ENCODE measurements at places on chromosomes 4 and X. TPM values are rescaled to one million over a fixed set of nuclear protein-coding genes. Genes with fewer than 3 reads are reported as not detected.

DNA sequence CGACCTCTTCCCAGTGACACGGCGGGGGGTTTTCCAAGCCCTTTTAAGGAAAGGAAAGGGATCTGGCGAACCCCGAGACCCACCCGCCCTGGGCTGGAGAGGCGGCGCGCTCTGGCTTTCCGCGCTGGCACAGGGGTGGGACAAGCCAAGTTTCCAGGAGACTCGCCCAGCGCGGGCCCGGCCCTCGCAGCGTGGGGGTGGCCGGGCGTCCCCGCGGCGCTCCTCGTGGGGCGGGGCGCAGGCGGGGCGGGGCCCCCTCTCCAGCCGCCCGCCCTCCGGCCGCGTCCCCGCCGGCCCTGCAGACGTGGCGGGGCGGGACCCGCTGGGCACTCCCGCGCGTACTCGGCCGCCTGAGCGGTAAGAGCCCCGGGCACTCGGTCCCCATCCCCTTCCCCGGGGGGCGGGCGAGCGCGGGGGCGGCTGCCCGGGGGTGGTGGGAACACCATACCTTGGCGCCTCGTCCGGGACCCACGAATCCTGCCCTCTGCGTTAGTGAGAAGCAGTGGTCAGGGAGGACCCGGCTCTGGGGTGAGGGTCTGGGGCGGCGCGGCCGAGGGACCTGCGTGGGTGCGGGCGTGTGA is at the start of gene FAM114A1:
Gene FAM114A1, plus strand, starts transcription at position 329 of the 581 bp plus-strand sequence. CDS start 10,273 bp downstream, outside the sequence.
- peak; percentile 80 for DNase-seq
- peaks cover 17% of the 10 kb centered on the region for H3K36me3 ChIP-seq
- peaks cover 2% of the 10 kb centered on the region for H3K27me3 ChIP-seq
- peak within 1 kb of the TSS; percentile 89 for H3K27ac ChIP-seq

DNA sequence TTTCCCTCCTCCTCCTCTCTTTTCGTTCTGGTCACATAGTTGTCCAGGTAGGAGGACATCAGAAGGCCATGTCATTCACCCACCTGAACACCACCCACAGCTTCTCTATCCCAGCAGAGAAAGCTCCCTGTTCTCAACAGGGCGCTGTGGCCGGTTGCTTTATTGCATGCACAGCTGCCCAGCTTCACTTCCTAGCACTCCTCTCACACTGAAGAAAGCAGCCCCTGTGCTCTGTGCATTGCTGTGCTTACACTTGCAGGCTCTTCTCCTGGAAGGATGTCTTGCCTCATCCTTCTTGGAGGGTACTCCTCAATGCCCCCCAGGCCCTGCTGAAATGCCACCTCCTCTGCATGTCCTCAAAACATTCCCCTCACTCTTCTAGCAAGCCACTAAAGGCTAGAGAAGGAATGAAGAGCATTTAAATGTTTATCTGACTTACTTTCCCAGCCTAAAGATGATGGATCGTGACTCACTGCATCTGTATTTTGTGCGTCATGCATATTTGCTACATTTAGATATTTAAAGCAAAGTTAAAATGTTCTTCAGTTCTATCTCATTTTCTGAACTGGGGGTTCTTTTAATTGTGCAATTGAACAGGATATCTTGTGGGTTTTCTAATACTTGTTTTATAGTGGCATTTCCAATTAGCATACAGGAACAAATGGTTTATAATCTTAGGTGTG is 186.4 kb upstream of the PUDP start:
- H3K36me3 ChIP-seq = no peaks in the 10 kb centered on the region
- DNase-seq = no peak
- H3K4me1 ChIP-seq = no peaks in the 10 kb centered on the region
- no peak overlapping the region for H3K4me3 ChIP-seq
- H3K27ac ChIP-seq = no peak overlapping the region

GRCh38 chrX:153410888-153411254 is 401 bp upstream of the ZFP92 start:
- peaks cover 6% of the 10 kb centered on the region for H3K4me1 ChIP-seq

DNA sequence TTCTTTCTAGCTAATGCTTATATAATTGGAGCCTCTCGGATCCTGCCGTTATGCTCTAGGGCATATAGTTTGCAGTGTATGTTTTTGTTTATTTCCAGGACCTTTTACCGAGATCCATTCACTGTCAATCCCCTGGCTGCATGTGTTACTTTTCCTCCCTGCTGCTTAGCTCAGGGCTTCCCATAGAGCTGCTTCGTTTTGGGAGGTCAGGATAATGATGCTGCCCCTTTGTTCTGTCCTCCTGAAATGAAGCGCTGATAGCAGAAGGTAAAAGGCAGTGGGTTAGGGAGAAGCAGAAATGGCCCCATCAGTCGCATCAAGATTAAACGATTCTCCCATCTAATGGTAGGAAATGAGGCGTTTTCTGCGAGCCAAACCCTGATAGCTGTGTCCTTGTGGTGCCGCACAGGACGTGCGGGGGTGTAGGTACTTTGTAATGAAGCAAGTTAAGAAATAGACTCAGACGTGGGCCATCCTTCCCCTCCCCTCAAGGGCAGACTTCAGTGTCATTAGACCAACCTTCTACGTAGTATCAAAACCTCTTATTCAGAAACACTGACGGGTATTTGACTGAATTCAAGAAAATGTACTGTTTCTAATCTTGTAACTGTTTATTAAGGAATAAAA is 37.3 kb downstream of the AFF2 start:
- no peak for DNase-seq
- H3K4me1 ChIP-seq = no peaks in the 10 kb centered on the region
- no peaks in the 10 kb centered on the region for H3K36me3 ChIP-seq

DNA sequence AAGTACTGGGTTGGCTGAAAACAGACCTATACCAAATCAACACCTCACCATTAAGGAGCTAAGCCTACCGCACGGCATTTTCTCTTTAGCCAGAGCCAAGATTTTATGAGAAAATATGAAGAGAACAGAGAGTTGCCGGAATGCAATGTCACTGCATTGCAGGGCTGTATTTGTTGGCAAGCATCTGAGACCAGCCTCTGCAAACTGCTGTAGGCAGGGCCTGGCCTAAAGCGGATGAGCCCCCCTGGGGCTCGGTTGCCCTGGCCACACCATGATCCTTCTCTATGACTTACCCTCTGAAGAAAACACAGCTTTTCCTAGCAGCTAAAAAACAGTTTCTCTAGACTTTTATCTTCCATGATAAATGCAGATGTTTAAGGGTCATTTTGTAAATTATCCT is 120.5 kb upstream of the SORBS2 start:
- H3K36me3 ChIP-seq = no peaks in the 10 kb centered on the region
- no peak overlapping the region for H3K27ac ChIP-seq
- H3K4me3 ChIP-seq = no peak overlapping the region

GRCh38 chrX:17689971-17690409 is 47.3 kb upstream of the SCML1 start:
- peak; percentile 66 for DNase-seq
- no peak overlapping the region for H3K27ac ChIP-seq
- H3K4me3 ChIP-seq = no peak overlapping the region

GRCh38 chr4:85409251-85409650 is 65.7 kb upstream of the ARHGAP24 start:
- peak; percentile 83 for DNase-seq
- peaks cover 29% of the 10 kb centered on the region for H3K4me1 ChIP-seq
- H3K4me3 ChIP-seq = no peak overlapping the region
- no peaks in the 10 kb centered on the region for H3K27me3 ChIP-seq
- peak overlapping the region; percentile 57 for H3K27ac ChIP-seq
- no peaks in the 10 kb centered on the region for H3K36me3 ChIP-seq

- H3K4me1 ChIP-seq = no peaks in the 10 kb centered on the region
- no peak overlapping the region for H3K4me3 ChIP-seq
- no peaks in the 10 kb centered on the region for H3K27me3 ChIP-seq
- DNase-seq = peak; percentile 14
These were observed 28.6 kb downstream of the CBR4 start for GRCh38 chr4:168981460-168981859.

DNA sequence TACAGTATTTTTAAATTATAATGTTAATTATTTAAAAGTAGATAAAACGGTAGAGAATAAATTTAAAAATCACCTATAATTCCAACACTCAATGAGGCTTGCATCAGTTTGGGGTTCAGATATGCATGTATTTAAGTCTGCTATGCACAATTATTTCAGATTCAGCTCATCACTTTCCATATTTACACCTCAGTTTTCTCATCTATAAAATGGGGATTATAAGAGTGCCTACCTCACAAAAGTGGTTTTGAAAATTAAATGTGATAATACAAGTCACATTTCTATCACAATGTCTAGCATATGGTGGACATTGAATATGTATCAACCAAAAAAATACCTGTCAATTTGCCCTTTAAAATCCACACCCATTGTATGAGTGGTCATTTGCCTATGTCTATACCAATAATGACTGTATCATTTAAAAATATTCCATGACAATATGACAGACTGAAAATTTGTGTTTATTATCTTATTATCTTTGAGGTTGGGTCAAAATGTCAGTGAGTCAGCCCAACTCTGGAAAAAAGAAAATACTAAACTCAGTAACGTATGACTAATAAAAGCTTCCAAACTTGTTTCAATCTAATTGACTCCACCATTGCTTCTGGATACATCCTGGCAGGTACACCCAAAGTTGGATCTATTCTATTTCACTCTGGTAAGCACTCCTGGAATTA is 20.8 kb downstream of the OR13H1 start:
- no peaks in the 10 kb centered on the region for H3K27me3 ChIP-seq
- no peak overlapping the region for H3K27ac ChIP-seq
- DNase-seq = no peak
- no peaks in the 10 kb centered on the region for H3K36me3 ChIP-seq
- no peaks in the 10 kb centered on the region for H3K4me1 ChIP-seq

DNA sequence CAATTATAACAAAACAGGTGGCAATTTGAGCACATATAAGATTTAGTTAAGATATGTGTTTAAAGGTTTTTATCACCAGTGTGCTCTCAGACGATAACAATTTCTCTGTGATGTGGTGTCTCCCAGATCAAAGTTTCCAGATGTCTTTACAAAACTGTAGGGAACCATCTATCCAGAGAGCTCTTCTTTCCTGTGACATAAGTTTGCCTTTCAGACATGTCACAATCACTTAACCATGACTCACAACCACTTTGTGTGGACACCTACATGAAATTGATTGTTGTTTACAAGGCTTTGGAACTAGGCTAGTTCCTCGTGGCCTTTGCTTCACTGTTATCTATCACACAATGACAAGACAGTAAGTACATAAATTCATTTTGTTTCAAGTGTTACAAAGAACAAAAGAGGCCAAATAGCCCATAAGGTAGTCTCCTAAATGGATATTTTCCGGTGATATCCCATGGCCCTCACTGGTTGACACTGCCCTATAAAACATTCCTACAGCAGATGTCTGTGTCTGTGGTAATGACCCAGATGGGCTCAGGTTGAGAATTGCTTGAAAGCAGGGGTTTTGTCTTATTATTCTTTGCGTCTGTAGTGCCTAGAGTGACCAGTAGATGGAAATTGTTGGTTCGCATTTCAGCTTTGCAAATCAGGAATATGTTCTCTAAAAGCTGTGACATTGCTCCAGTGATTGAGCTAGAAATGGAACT is 297.8 kb upstream of the FAM241A start:
- no peak overlapping the region for H3K27ac ChIP-seq
- DNase-seq = no peak
- no peaks in the 10 kb centered on the region for H3K4me1 ChIP-seq
- no peaks in the 10 kb centered on the region for H3K36me3 ChIP-seq
- no peak overlapping the region for H3K4me3 ChIP-seq

DNA sequence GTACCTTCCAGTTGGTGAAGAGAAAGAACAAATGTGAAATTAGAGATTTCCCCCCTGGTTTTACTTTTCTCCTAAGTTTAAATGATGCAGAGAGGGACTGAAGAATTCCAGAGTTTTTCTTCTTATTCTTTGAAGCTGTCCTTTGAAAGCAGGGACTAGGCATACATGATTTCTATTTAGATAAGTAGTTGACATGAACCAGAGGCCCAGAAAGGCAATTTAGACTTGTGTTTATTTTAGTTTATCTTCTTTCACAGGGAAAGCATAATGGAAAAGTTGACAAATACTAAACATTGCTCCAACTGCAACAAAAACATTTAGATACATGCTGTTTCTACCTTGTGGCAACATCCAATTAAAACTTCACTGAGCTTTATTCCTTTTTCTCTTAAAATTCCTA is 32.0 kb downstream of the PTPN13 start:
- H3K4me3 ChIP-seq = no peak overlapping the region
- no peaks in the 10 kb centered on the region for H3K27me3 ChIP-seq
- no peak for DNase-seq
- no peak overlapping the region for H3K27ac ChIP-seq
- H3K4me1 ChIP-seq = no peaks in the 10 kb centered on the region

GRCh38 chr4:1130316-1131186 is 17.2 kb upstream of the RNF212 start:
- H3K27ac ChIP-seq = no peak overlapping the region
- H3K4me3 ChIP-seq = no peak overlapping the region

GRCh38 chr4:2241003-2241402 is 918 bp downstream of the HAUS3 start:
- no peak for DNase-seq
- peaks cover 33% of the 10 kb centered on the region for H3K4me1 ChIP-seq
- peak overlapping the region; percentile 30 for H3K27ac ChIP-seq
- no peaks in the 10 kb centered on the region for H3K27me3 ChIP-seq
- H3K36me3 ChIP-seq = peaks cover 7% of the 10 kb centered on the region

DNA sequence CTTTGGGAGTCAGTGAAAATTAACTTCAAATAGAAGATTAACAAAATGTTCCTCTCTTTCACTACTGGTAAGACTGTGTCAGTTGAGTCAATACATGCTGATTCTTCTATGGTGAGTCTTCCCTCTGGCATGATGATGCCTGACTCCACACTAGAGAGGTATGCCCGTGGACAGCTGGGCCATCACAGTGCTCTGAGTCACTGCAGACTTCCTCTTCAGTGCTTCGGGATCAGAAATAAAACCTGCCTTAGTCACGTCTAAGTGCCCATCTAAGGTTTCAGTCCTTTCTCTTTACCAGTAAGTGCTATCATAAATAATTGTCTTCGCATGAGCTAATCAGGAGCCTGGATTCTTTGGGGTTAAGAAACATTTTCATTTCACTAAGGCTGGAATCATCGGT is 1.6 kb upstream of the ASB5 start:
- peaks cover 2% of the 10 kb centered on the region for H3K27me3 ChIP-seq
- H3K4me1 ChIP-seq = no peaks in the 10 kb centered on the region
- no peak overlapping the region for H3K27ac ChIP-seq
- H3K4me3 ChIP-seq = no peak overlapping the region

Gene CT45A10
- total RNA-seq = not detected

Gene ADAM29
- not detected for total RNA-seq

Gene ITGB1BP2
- 4.6 TPM for total RNA-seq

Gene SGMS2
- total RNA-seq = 33.0 TPM

Gene LUZP4
- total RNA-seq = not detected

Gene ADH6
- total RNA-seq = not detected
